ENCODE measurements at places on chromosomes 6 and 20. TPM values are rescaled to one million over a fixed set of nuclear protein-coding genes. Genes with fewer than 3 reads are reported as not detected.

DNA sequence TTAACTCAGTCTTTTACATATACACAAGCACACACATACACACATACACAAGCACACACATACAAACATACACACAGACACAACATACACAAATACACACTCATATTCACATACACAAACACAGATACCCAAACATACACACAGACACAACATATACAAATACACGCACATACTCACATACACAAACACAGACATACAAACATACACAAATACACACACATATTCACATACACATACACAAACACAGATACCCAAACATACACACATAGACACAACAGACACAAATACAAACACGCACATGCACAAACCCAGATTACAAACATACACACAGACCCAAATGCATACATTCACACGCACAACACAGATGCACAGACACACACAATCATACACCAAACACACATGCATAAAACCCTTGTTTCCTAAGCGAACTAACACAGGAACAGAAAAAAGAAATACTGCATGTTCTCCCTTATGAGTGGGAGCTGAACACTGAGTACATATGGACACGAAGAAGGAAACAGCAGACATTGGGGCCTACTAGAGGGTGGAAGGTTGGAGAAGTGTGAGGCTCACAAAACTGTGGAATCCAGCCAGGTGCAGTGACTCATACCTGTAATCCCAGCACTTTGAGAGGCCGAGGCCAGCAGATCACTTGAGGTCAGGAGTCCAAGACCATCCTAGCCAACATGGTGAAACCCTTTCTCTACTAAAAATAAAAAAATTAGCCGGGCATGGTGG lies 34.2 kb downstream of the PIM1 start:
- peak; percentile 52 for DNase-seq

GRCh38 chr6:163947276-163947675 lies 532.8 kb downstream of the QKI start:
- DNase-seq, result peak; percentile 6

DNA sequence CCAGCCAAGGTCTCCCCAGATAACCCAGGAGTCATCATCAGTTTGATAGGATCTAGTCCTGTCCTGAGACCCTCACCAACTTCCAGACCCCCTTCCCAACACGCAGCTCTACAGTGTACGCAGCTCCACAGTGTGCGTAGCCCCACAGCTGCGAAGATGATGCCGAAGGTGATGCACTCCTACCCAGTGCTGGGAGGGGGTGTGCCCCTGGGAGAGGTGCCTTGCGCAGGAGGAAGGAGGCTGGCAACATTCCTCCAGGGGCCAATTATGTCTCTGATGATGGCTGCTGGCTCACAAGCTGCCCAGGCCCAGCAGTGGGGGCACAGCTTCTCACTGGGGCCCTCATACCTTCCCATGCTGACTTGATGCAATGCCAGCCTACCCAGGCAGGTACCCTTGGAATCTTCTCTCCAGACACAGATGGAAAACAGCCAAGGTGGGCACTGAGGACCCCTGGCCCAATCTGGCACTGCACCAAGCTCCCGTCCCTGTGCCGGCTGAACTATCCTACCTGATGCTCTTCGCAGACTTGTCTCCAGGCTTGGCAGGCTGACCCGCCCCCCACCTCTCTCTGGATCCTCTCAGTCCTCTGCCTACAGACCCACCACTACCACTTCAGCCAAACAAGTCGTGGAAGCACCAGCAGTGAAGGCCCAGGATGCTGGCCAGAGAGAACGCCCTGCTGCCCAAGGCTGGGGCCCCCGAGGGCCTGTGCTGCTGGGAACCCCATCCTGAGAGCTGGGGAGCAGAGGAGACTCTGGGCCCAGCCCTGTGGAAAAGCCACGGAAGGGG lies 1.4 kb downstream of the ZNF512B start:
- no peak for DNase-seq

Gene ECT2L
- total RNA-seq, result not detected

Gene TSHZ2
- total RNA-seq, result not detected
